GM20000 (cell line): ENCODE measurements at places on chromosomes 3 and 15.

GRCh38 chr3:42508562-42508961, 6.1 kb downstream of the VIPR1 start:
- DNase-seq = no peak

GRCh38 chr15:74902295-74903075, 4.2 kb downstream of the FAM219B start:
- DNase-seq = no peak

- no peak for DNase-seq
Measured at GRCh38 chr3:29764603-29765254, 483.9 kb downstream of the RBMS3 start.

DNA sequence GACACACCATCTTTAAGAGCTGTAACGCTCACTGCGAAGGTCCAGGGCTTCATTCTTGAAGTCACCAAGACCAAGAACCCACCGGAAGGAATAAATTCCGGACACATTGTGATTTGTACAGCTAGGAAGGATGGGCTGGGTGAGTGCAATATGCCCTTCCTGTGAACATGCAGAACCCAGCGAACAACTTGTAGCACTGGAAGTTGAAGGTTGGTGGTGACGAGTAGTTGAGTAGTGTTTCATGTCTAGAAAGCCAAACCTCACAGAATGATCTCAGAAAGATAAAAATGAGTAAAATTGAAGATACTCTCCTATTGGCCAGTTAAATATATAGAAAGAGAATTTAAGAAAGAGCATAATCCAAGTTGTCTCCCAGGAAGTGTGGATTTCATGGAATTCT, 462.2 kb upstream of the CFAP20DC start:
- no peak for DNase-seq

- DNase-seq = no peak
Measured at GRCh38 chr15:65577129-65577996, 33.6 kb downstream of the INTS14 start.

- DNase-seq = peak; percentile 89
Measured at GRCh38 chr3:44477312-44478030, at the start of gene ZNF445. TSS of gene ZNF445 (minus strand) at chr3:44477670. CDS start at chr3:44455549, 22,121 bp downstream.

DNA sequence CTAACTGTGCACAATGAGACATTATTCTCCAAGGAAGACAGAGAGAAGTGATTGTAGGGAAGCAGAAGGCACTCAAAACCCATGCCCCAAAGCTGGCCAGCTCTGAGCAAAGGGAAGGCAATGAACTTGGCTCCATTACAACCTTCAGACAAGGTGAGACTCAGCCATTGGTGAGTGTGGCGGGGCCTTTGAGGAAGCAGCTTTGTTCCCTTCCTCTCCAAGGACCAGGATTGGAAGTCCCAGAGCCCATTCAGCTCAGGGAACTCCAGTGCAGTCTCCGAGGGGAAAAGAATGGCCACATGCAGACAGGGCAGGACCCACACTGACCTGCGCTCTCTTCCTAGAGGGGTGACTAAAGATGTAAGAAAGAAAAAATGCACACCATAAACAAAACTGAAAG, 23.1 kb downstream of the HEG1 start:
- DNase-seq = no peak

GRCh38 chr3:127762077-127762786, 60.1 kb downstream of the MGLL start:
- DNase-seq = peak; percentile 55

- DNase-seq = no peak
Measured at GRCh38 chr15:40776537-40777141, 6.9 kb downstream of the C15orf62 start.

DNA sequence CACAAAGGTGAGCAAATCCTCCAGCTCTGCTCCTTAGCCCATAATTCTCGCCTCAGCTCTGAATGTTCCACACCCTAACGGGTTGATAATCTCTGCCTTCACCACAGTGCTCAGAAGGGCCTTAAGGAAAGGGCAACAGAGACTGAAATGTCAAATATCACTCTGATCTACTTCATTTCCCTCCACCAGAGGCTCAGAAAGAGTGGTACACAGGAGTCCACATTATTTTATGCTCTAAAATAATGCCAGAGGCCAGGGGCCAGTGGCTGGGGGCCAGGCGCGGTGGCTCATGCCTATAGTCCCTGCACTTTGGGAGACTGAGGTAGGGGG, 72.2 kb downstream of the MB21D2 start:
- no peak for DNase-seq

DNA sequence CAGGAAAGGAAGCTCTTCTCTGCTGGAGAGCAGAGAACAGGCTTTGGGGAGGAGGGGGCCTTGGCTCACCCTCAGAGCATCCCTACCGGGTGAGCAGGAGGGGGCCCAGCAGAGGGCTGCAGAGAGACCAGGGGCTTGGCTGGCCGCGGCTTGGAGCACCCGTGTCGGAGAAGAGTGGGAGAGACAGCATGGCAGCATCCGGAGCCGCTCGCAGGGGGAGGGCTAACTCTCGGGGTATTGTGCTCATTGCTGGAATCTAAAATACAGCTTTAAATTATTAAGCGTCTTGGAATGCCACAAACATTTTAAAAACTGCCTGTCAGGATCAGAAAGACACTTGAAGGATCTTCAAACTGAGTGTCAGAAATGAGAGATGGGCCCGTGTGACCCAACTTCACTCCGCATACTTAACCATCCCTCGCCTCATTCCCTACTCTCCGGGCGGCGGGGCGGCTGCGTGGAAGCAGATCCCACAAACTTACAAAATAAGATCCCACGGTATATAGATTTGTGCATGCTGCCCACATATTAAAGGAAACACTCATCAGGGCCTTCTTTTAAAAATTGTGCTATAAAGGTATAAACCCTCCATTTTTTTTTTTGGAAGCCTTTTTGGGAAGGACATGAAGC, 53.9 kb downstream of the EIF4E3 start:
- DNase-seq = no peak

DNA sequence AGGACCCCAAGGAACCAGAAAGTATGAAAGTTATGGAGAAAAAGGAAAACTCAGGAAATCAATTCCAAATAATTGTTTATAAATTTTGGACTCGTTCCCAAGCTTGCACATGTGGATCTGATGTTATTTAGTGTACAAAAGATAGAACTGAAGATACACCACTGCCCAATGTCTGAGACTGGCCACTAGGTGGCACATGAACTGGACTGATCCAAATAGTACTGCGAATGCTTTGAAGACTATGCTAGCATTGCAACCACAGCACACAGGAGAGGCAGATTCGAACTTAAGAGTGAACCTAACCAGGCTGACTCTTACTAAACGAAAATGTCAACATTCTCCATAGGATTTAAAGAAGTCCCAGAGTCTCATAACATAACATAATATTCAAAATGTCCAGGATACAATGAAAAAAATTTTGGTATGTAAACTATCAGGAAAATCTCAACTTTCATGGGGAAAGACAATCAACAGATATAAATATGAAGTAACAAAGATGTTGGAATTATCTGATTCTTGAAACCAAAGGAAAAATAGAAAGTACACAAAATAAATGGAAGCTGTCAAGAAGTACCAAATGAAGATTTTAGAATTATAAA, 596.7 kb downstream of the FGF12 start:
- peak; percentile 26 for DNase-seq

GRCh38 chr3:105255350-105255749, 111.4 kb upstream of the ALCAM start:
- no peak for DNase-seq

DNA sequence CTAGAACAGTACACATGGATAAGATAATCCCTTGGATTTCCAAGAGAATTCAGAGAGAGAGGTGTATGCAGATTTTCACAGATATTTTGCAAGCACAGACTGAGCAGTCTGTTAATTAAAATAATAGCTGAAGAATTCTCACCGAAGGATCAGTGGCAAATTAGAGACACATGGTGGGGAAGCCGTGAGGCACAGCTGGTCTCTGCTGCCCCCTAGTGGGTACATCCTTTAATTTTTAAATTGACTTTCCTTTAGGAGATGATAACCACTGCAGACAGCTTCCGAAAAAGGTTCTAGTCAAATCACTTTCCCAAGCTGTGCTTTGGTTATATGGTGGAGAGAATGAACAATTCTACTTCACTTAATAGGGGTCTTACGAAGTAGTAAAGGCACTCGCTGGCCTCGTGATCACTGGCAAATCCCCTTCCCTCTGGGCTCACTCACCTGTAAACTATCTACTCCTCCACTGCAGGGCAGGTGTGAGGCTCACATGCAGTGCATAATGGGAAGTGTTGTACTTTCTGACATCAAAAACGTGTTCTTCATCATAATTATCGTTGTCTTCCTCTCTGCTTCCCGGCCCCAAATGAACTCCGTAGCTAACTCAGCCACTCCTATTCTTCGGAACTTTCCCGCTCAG, 19.5 kb downstream of the MESD start:
- DNase-seq = peak; percentile 59

DNA sequence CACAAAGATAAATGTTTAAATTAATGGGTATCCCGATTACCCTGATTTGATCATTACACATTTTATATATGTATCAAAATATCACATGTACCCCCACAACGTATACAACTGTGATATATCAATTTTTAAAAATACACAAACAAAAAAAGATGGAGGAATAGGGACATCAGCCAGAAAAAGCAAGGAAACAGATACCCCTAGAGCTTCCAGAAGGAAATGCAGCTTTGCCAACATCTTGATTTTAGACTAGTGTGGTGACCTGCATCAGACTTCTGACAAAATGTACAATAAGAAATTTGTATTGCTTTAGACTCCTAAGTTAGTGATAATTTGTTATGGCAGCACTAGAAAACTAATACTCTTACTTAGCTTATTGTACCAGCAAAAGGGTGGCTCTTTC, 483.8 kb downstream of the TUSC7 start:
- no peak for DNase-seq

- no peak for DNase-seq
Measured at GRCh38 chr3:152381881-152382295, 113.2 kb downstream of the MBNL1 start.

GRCh38 chr15:99565049-99565298, 810 bp upstream of the MEF2A start:
- DNase-seq = no peak

GRCh38 chr15:29128671-29129070, 141.0 kb downstream of the NSMCE3 start:
- DNase-seq = no peak

DNA sequence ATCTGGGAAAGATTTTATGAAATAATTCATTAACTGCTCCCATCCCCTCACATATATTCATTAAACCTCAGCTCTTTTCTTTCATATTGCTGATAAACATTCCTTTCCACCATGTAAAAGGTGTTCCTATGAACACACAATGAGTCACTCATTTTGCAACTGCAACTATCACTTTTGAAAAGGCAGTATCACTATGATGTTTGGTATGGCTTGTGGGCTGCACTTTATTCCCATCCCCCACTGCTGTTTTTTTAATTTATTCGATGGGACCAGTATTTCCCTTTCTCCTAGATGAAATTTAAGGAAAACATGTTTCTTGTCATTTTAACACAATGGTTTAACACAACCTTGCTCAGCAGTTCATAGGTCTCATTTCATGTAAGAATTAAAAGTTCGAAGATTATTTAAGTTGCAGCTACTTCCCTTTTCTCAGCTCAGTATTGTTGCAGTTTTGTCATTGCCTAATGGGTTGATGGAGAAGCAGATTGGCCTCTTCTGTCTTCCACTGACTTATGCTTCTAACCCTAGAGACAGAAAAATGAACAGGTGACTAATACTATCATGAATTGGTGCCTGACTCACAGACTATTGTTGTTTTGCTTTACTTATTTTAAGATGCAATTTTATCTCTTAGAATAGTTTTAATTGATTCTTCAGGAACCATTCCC, 280.3 kb downstream of the ZPLD1 start:
- DNase-seq = peak; percentile 42

DNA sequence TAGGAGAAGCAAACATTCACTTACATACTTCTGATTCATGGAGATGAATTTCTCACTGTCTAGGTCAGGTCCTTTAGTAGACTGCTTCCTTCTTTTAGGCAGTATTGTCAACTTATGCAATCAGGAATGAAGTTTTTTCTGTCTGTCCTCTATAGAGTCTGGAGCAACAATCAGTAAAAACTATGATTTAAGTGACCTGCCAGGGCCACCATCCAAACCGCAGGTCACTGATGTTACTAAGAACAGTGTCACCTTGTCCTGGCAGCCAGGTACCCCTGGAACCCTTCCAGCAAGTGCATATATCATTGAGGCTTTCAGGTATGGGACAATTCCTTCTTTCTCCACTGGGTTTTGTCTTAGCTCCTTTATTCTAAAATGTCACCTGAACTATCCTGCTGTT, 523.1 kb downstream of the ROBO2 start:
- DNase-seq = no peak
